ENCODE measurements at places on chromosomes 2 and 18.
A peak's percentile ranks its signal among the peaks of the same experiment; 100 is the strongest.

DNA sequence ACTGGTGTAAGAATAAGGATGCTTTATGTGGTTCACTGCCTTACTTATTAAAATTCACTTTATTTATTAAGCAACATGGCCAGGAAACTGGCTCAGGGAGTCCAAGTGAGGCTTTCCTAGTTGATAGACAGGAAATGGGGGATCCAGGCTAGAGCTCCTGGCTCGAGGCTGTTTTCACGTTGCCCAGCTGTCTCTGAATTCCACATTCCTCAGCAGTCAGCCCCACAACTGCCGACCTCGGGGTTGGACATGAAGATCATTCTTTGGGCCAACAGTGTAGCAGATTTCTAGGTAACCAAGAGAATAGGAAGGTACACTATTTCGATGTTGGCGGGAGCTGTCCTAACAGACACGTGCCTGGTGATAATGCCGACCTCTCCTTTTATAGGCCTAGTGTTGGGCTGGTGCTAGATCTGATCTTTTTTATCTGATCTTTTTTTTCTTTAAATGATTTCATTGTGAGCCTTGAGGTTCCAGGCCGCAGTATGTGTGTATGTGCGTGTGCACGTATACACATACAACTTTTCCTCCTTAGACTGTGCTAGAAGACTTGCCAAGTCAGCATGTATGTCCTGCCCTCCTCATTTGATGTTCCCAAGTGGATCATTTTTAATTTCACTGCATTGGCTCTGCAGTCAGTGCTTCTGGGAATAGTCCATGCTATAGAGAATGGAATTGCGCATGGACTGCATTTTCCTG is 103.5 kb downstream of the CABLES1 start:
- no peaks in the 10 kb centered on the region for H3K27me3 ChIP-seq
- no peak overlapping the region for H3K4me3 ChIP-seq
- DNase-seq: no peak
- no peak overlapping the region for H3K27ac ChIP-seq
- H3K4me1 ChIP-seq: peaks cover 16% of the 10 kb centered on the region

- peaks cover 10% of the 10 kb centered on the region for H3K36me3 ChIP-seq
- no peaks in the 10 kb centered on the region for H3K27me3 ChIP-seq
- no peaks in the 10 kb centered on the region for H3K4me1 ChIP-seq
- H3K4me3 ChIP-seq: no peak overlapping the region
- DNase-seq: no peak
- no peak overlapping the region for H3K27ac ChIP-seq
These were observed 76.3 kb downstream of the DYNC1I2 start for GRCh38 chr2:171763602-171764001.

DNA sequence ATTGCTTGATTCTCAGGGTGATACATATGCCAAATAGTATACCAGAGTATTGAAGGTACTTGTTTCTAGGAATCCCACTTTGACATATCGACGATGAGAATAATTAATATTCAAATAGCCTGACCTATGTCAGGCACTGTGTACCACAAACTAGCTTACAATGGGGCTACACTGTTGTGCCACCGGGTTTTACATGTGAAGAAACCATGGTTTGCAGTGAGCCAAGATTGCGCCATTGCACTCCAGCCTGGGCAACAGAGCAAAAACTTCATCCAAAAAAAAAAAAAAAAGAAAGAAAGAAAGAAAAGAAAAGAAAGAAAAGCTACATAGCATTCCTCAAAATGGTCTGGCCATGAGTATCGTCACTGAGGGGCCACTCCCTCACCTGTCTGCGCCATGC is 25.5 kb downstream of the GYPC start:
- H3K27ac ChIP-seq: no peak overlapping the region
- H3K27me3 ChIP-seq: no peaks in the 10 kb centered on the region
- H3K36me3 ChIP-seq: no peaks in the 10 kb centered on the region
- H3K4me1 ChIP-seq: peaks cover 7% of the 10 kb centered on the region
- no peak overlapping the region for H3K4me3 ChIP-seq

DNA sequence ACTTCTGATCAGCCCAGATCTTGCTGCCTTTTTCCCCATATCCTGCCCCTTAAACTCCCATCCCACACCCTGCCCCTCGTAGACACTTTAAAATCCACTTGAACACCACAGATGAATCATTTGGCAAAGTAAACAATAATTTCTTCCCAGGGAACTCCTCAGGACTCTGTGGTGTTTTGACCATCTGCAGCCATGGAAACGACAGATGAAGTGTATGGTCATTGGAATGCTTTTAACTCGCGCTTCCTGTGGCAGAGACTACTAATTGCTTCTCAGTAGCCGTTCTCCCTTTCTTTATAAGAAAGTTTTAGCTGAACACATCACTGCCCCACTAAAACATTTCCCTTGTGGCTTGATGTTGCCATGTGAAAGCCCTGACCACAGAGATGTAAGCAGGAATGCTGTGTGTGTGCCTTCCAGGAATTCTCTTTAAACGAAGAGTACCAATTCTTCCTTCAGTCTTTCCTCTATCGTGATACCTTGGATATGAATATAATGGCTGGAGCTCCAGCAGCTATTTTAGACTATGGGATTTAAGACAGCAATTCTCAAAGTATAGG is 92.7 kb upstream of the PARD3B start:
- DNase-seq: peak; percentile 73
- H3K27me3 ChIP-seq: no peaks in the 10 kb centered on the region
- H3K4me3 ChIP-seq: no peak overlapping the region
- H3K36me3 ChIP-seq: no peaks in the 10 kb centered on the region

GRCh38 chr18:10047237-10047636 is 133.4 kb downstream of the VAPA start:
- H3K27ac ChIP-seq: no peak overlapping the region
- no peaks in the 10 kb centered on the region for H3K27me3 ChIP-seq
- no peaks in the 10 kb centered on the region for H3K36me3 ChIP-seq
- H3K4me3 ChIP-seq: no peak overlapping the region

DNA sequence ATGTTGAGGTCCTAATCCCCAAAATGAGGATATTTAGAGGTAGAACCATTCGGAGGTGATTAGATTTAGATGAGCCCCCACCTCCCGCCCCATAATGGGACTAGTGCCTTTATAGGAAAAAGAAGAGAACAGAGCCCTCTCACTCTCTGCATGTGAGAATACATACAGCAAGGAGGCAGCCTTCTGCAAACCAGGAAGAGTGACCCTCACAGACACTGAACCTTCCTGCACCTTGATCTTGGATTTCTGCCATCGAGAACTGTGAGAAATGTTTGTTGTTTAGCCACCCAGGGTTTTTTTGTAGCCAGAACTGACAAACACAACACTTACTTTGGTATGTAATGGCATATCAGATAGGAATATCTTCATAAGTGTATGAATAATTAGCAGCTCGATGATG is 83.7 kb downstream of the XIRP2 start:
- no peak for DNase-seq
- no peak overlapping the region for H3K27ac ChIP-seq
- no peaks in the 10 kb centered on the region for H3K36me3 ChIP-seq
- no peak overlapping the region for H3K4me3 ChIP-seq
- H3K4me1 ChIP-seq: no peaks in the 10 kb centered on the region

- H3K36me3 ChIP-seq: peaks cover 40% of the 10 kb centered on the region
- H3K27ac ChIP-seq: peak overlapping the region; percentile 37
These were observed 11.2 kb downstream of the ARHGEF4 start for GRCh38 chr2:130847776-130848525.

DNA sequence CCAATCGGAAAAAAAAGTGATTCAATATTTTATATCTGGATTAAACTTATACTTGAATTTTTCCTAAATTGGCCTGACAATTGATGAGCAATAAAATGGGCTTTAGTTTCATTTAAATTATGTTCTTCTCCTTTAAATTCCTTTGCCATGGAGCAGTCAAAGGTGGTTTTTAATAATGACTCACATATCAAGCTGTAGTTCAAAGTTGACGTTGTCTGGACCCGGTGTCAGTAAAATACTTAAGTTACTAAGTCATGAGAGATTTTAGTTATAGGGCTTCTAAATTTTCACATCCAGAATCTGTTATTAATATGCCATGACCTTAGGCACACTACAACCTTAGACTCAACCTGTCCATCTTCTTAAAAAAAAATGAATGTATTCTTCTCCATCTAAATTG is 62.5 kb downstream of the CDH2 start:
- no peak for DNase-seq
- H3K27ac ChIP-seq: no peak overlapping the region
- H3K4me1 ChIP-seq: peaks cover 7% of the 10 kb centered on the region
- no peaks in the 10 kb centered on the region for H3K36me3 ChIP-seq

DNA sequence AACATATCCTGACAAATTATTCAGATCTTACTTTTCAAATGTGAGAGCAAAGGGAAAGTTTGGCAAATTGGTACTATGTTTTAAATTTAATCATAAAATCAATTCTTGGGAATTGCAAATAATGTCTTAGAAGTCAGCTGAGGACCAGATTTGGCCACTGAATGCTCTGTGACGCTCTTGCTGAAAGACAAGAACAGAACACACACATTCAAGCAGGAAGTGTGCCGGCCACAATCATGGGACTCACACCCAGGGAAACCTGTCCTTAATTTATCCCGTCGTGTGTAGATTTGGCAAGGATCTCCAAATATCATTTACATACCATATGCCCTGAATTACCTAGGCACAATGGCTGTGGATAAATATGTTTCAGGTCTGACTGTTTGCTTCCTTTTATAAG is 253.1 kb downstream of the TCF4 start:
- no peaks in the 10 kb centered on the region for H3K36me3 ChIP-seq
- no peak overlapping the region for H3K4me3 ChIP-seq
- DNase-seq: peak; percentile 67
- H3K4me1 ChIP-seq: peaks cover 7% of the 10 kb centered on the region
- no peaks in the 10 kb centered on the region for H3K27me3 ChIP-seq
- H3K27ac ChIP-seq: peak overlapping the region; percentile 37

DNA sequence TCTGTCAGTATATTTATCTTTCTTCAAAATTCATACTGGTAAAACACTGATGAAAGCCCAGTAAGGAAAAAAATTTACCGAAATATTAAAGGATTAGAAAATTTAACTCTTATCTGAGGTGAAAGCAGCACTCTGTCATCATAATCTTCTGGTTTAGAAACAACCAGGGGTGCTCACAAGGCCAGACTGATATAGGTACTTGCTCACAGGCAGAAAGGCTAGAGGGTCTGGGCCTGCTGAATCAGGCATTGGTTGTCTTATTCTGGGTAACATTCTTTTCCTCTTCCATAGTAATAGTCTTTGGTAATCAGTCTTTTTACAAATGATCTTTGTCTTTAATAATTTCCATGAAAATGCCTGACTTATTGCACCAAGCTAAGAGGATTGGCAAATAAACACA is 221.4 kb upstream of the TFPI start:
- no peak overlapping the region for H3K4me3 ChIP-seq
- no peak overlapping the region for H3K27ac ChIP-seq
- no peak for DNase-seq

DNA sequence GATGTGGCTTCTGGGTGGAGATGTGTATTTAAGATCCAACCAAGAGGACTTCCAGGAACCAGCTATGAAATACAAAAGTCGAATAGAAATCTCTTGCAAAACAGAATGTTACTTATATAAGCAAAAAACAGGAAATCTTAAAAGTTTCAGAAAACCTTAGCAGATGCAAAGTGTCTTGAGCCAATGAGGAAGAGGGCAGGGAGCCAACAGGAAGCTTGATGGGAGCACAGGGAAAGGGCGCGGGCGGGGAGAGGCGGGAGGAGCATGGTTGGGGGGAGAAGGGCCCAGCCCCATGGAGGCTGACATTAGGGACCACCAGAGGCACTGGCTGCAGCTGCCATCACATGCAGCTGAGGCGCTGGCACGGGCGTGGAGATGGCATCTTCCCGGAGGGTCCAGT is 203.3 kb downstream of the SNTG2 start:
- no peak overlapping the region for H3K27ac ChIP-seq
- H3K4me3 ChIP-seq: no peak overlapping the region
- no peaks in the 10 kb centered on the region for H3K27me3 ChIP-seq
- peaks cover 14% of the 10 kb centered on the region for H3K4me1 ChIP-seq
- no peaks in the 10 kb centered on the region for H3K36me3 ChIP-seq
- DNase-seq: no peak

GRCh38 chr2:37472959-37473358 is 128.5 kb downstream of the QPCT start:
- H3K4me3 ChIP-seq: no peak overlapping the region
- DNase-seq: no peak
- H3K36me3 ChIP-seq: no peaks in the 10 kb centered on the region
- H3K27me3 ChIP-seq: no peaks in the 10 kb centered on the region

DNA sequence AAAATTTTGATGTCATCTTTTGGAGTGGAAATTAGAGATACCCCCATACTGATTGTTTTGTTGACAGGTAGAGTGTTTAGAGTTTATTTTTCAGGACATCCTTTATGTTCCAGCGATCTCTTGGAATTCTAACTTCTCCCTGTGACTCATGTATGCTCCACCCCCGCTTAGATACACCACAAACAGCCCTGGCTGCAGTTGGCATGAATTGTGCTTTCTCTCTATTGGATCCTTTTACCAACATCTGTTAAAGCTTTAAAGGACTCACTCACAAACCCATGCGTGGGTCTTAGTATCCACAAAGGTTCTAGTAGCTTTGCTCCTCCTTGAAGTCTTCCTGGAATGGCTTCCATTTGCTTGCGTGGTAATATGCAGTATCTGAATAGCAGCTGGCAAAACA is 409.5 kb upstream of the POU3F3 start:
- no peaks in the 10 kb centered on the region for H3K36me3 ChIP-seq
- no peak for DNase-seq
- H3K27me3 ChIP-seq: no peaks in the 10 kb centered on the region
- H3K4me1 ChIP-seq: no peaks in the 10 kb centered on the region

DNA sequence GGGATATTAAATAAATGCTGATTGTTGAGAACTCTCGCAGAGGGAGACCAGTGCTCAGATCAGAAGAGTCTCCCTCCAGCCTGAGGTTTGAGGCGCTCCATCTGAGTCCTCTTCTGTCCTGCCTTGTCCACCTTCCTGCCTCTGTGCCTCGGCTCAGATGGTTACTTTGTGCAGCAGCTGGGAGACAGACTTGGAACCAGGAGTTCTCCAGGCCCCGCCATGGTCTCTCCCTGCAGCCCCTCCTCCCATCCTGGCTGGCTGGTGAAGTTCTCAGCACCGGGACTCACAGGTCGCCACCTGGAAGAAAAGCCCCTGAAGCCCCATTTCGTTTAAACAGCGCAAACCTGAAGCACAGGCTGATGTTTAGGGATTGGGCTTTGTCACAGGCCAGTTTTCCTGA is 60.6 kb downstream of the DDX1 start:
- no peak overlapping the region for H3K4me3 ChIP-seq
- H3K27ac ChIP-seq: no peak overlapping the region
- no peaks in the 10 kb centered on the region for H3K27me3 ChIP-seq
- H3K36me3 ChIP-seq: no peaks in the 10 kb centered on the region

GRCh38 chr2:55239656-55240222 is 7.3 kb downstream of the RPS27A start:
- H3K27ac ChIP-seq: no peak overlapping the region
- no peaks in the 10 kb centered on the region for H3K4me1 ChIP-seq
- no peak overlapping the region for H3K4me3 ChIP-seq
- DNase-seq: no peak

- no peak overlapping the region for H3K4me3 ChIP-seq
- no peaks in the 10 kb centered on the region for H3K36me3 ChIP-seq
- peak; percentile 52 for DNase-seq
- H3K27ac ChIP-seq: no peak overlapping the region
These were observed 156.3 kb downstream of the SUCLG1 start for GRCh38 chr2:84302513-84303412.

GRCh38 chr18:46621871-46622270 is 35.1 kb downstream of the LOXHD1 start:
- H3K27me3 ChIP-seq: no peaks in the 10 kb centered on the region
- H3K27ac ChIP-seq: no peak overlapping the region
- no peak for DNase-seq
- no peak overlapping the region for H3K4me3 ChIP-seq
- peaks cover 6% of the 10 kb centered on the region for H3K4me1 ChIP-seq

All from spinal cord (tissue), 10 donors.